ENCODE measurements at places on chromosomes 3 and 15.
A peak's percentile ranks its signal among the peaks of the same experiment; 100 is the strongest.

DNA sequence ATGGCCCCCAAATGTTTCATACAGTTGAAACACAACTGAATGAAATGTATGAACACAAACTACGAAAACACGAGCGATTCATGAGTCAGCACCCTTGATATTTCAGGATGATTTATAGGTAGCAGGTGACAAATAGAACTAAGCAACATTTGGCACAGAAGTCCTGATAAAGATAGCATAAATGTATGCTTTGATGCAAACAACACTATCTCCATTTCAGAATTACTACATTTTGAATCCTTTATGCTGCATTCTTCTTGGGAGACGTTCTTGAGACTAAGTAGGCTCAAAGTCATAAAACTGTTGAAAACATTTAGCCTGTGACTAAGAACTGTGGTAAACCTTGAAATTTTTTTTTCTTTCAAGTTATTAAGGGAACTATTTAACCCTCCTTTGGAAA is 200.3 kb upstream of the ICE2 start:
- DNase-seq = no peak
- H3K36me3 ChIP-seq = no peaks in the 10 kb centered on the region
- H3K27ac ChIP-seq = no peak overlapping the region

GRCh38 chr15:44719293-44719999 is 8.1 kb downstream of the B2M start:
- H3K27ac ChIP-seq = no peak overlapping the region
- H3K4me3 ChIP-seq = no peak overlapping the region
- no peaks in the 10 kb centered on the region for H3K4me1 ChIP-seq
- H3K36me3 ChIP-seq = peaks cover 3% of the 10 kb centered on the region
- H3K27me3 ChIP-seq = no peaks in the 10 kb centered on the region
- no peak for DNase-seq

DNA sequence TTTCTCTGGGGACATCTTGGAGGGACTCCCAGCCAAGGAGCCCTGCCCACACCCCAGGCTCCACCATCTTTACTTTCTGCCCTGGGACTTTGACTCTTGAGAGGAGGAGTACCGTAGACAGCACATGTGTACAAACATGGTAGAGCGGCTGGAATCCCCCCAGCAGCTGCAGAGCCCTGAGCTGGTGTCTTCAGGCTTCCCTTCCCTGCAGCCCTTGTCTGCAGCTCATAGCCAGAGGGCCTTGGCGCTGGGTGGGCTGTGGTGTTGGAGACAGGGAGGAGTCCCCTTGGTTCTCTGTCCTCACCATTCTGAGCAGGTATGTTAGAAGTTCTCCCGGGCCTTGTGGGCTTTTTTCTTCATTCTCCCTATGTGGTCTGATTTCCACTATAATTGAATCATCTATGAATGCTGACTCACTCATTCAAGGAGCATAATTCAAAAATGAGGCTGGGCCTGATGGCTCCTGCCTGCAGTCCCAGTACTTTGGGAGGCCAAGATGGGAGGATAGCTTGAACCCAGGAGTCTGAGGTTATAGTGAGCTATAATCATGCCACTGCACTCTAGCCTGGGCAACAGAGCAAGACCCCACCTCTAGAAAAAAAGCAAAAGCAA is 97.8 kb upstream of the MEF2A start:
- no peak overlapping the region for H3K4me3 ChIP-seq
- no peaks in the 10 kb centered on the region for H3K27me3 ChIP-seq
- no peak overlapping the region for H3K27ac ChIP-seq
- no peak for DNase-seq
- H3K36me3 ChIP-seq = no peaks in the 10 kb centered on the region
- no peaks in the 10 kb centered on the region for H3K4me1 ChIP-seq

GRCh38 chr3:100007313-100007712 is 107.0 kb downstream of the FILIP1L start:
- H3K27ac ChIP-seq = no peak overlapping the region
- H3K36me3 ChIP-seq = no peaks in the 10 kb centered on the region

DNA sequence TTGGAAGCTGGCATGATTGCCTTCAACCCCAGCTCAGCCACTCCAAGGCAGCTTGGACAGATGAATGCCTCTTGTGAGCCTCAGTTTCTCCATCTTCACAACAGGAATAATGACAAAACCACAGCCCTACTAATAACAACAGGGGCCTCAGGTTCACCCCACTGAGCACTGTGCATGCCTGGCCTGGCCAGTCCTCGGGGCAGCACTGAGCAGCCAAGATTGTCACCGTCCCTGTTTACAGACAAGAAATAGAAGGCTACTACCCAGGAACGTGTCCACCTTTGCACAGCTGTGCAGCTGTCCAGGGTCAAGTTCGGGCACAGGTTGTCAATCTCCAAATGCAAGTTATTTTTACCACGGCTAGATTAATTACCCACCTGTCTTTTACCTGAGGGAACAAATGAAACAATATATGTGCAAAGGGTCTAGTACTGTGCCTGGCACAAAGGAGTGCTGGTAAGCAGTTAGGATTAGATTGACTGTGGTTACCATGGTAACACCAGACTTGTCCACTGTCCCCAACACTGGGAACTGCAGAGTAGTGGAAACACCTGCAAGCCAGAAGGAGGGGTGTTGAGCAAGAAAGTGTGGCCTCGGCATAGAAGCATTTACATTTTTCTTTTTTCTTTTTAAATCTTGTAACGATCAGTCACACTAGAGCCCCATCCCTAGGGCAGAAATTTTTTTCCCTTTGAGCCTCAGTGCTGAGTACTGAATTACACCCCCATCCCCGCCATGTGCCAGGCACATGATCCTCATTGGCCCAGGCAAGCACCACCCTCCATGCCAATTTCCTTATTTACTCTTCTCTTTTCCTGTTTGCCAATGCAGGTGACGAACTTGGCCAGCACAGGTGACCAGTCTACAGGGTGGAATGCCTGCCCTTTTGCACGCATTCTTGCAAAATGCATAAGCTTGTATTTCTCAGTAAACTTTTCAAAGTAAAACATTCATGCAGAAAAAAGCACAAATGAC is 66.3 kb upstream of the SLC6A6 start:
- no peak for DNase-seq
- H3K4me1 ChIP-seq = no peaks in the 10 kb centered on the region
- H3K27me3 ChIP-seq = no peaks in the 10 kb centered on the region
- H3K36me3 ChIP-seq = no peaks in the 10 kb centered on the region
- no peak overlapping the region for H3K27ac ChIP-seq

GRCh38 chr3:63043631-63044030 is 168.4 kb upstream of the CADPS start:
- H3K27me3 ChIP-seq = no peaks in the 10 kb centered on the region
- H3K27ac ChIP-seq = no peak overlapping the region
- no peak overlapping the region for H3K4me3 ChIP-seq
- no peak for DNase-seq

- no peaks in the 10 kb centered on the region for H3K4me1 ChIP-seq
- no peak for DNase-seq
- H3K27me3 ChIP-seq = no peaks in the 10 kb centered on the region
- H3K36me3 ChIP-seq = no peaks in the 10 kb centered on the region
Measured at GRCh38 chr3:189292667-189293484, 121.1 kb downstream of the TPRG1 start.

GRCh38 chr3:54426381-54426780 is 304.0 kb downstream of the CACNA2D3 start:
- no peak overlapping the region for H3K4me3 ChIP-seq
- H3K36me3 ChIP-seq = no peaks in the 10 kb centered on the region
- DNase-seq = no peak
- no peak overlapping the region for H3K27ac ChIP-seq
- no peaks in the 10 kb centered on the region for H3K27me3 ChIP-seq
- H3K4me1 ChIP-seq = no peaks in the 10 kb centered on the region

- no peaks in the 10 kb centered on the region for H3K4me1 ChIP-seq
- no peak overlapping the region for H3K27ac ChIP-seq
- no peaks in the 10 kb centered on the region for H3K27me3 ChIP-seq
- DNase-seq = no peak
- no peak overlapping the region for H3K4me3 ChIP-seq
Measured at GRCh38 chr3:171586274-171586673, 126.1 kb upstream of the TNIK start.

- no peak for DNase-seq
- H3K4me1 ChIP-seq = peaks cover 2% of the 10 kb centered on the region
- no peak overlapping the region for H3K4me3 ChIP-seq
- no peak overlapping the region for H3K27ac ChIP-seq
Measured at GRCh38 chr3:48026951-48027908, 11.0 kb upstream of the MAP4 start.

GRCh38 chr3:13723676-13724207 is 156.1 kb downstream of the WNT7A start:
- H3K4me1 ChIP-seq = no peaks in the 10 kb centered on the region
- H3K27me3 ChIP-seq = no peaks in the 10 kb centered on the region
- no peak overlapping the region for H3K4me3 ChIP-seq
- no peaks in the 10 kb centered on the region for H3K36me3 ChIP-seq
- no peak for DNase-seq

DNA sequence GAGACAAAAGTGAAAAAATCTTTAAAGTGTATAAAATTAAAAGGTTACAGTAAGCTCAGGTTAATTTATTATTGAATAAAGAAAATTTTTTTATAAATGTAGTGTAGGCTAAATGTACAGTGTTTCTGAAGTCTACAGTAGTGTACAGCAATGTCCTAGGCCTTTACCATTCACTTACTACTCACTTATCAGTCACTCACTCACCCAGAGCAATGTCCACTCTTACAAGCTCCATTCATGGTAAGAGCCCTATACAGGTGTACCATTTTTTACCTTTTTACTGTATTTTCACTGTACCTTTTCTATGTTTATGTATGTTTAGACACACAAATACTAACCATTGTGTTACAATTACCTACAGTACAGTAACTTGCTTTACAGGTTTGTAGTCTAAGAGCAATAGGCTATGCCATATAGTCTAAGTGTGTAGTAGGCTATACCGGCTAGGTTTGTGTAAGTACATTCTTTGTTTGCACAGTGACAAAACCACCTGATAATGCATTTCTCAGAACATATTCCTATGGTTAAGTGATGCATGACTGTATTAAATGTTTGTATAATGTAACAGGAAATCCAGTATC is 38.1 kb upstream of the NECTIN3 start:
- no peak for DNase-seq
- no peaks in the 10 kb centered on the region for H3K27me3 ChIP-seq
- no peak overlapping the region for H3K4me3 ChIP-seq
- H3K27ac ChIP-seq = no peak overlapping the region
- no peaks in the 10 kb centered on the region for H3K36me3 ChIP-seq

- H3K27ac ChIP-seq = no peak overlapping the region
- no peak for DNase-seq
- peaks cover 9% of the 10 kb centered on the region for H3K36me3 ChIP-seq
- H3K4me3 ChIP-seq = no peak overlapping the region
- H3K27me3 ChIP-seq = no peaks in the 10 kb centered on the region
- no peaks in the 10 kb centered on the region for H3K4me1 ChIP-seq
Measured at GRCh38 chr3:197286678-197287077, 11.7 kb downstream of the DLG1 start.

DNA sequence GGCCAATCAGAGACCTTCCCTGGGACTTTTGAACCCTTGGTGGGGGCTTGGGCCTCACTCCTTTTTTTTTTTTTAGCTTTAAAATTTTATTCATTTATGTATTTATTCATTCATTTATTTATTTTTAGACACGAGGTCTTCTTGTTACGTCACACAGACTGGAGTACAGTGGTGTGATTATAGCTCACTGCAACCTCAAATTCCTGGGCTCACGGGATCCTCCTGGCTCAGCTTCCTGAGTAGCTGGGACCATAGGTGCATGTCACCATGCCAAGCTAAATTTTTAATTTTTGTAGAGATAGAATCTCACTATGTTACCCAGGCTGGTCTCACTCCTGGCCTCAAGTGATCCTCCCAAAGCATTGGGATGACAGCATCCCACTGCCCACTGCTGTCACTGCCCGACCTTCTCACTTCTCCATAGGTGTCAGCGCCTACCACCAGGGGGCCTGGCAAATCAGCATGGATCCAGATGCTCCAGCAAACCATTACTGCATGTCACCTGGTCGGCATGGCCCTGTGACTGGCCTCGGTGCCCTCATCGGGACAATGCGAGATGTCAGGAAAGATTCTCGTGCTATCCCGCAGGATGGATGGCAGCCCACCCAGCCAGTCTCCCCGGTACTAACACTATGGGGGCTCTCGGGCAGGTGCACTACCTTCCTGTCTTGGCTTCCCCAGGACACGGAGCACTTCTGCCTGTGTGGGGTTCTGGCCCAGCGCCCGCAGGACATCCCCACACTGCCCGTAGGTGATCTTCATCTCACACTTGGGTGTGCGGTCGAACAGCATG is 3.0 kb downstream of the MYL3 start:
- H3K27ac ChIP-seq = no peak overlapping the region
- no peak overlapping the region for H3K4me3 ChIP-seq
- peak; percentile 72 for DNase-seq

- H3K27me3 ChIP-seq = no peaks in the 10 kb centered on the region
- H3K27ac ChIP-seq = no peak overlapping the region
- no peak for DNase-seq
Measured at GRCh38 chr3:46722443-46722842, 4.8 kb upstream of the PRSS50 start.

- no peaks in the 10 kb centered on the region for H3K27me3 ChIP-seq
- H3K4me3 ChIP-seq = no peak overlapping the region
- H3K4me1 ChIP-seq = no peaks in the 10 kb centered on the region
- no peak overlapping the region for H3K27ac ChIP-seq
Measured at GRCh38 chr15:70486451-70487386, 276.6 kb downstream of the UACA start.

DNA sequence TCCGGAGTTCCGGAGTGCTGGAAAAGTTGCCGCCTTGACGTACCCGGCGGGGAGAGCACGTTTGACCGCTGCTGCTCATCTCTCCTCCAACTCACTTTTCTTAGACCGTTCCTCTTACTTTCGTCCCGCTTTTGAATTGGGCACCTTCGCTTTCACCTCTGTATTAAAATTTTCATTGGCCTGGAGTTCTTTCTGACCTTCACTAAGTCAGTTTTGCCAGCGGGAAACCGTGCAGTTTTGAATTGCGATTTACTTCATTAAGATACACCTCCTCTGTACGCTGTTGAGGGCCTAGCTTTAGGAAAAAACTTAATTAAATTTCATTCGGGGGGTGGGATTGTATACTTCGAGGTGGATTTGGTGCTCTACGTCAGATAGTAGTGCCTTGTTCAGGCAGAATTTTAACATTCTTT is 1.3 kb downstream of the GMPS start:
- no peaks in the 10 kb centered on the region for H3K36me3 ChIP-seq

DNA sequence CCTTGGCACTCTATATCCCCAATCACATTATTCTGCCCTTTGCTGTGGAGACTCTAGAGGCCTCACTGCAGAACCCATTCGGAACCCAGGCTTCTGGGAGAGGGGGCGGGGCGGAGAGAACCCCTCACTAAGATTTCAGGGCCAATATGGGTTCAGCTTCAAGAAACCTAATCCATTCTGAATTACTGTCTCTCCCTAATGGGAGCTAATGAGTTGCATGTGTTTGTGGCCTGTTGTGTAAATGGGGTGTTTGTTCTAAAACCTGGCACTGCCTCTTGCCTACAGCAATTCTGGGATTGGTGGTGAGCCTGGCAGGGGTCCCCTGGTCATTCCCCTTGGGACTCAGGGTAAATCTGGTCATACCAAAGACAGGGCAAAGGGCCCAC is 605 bp upstream of the RASL12 start:
- no peak for DNase-seq
- no peaks in the 10 kb centered on the region for H3K36me3 ChIP-seq
- H3K4me3 ChIP-seq = no peak overlapping the region
- H3K4me1 ChIP-seq = no peaks in the 10 kb centered on the region
- no peak overlapping the region for H3K27ac ChIP-seq
